ENCODE measurements at places on chromosomes 5 and 9. TPM values are rescaled to one million over a fixed set of nuclear protein-coding genes. Genes with fewer than 3 reads are reported as not detected.
A peak's percentile ranks its signal among the peaks of the same experiment; 100 is the strongest.

- H3K27me3 ChIP-seq: no peaks in the 10 kb centered on the region
- no peak overlapping the region for H3K27ac ChIP-seq
- H3K4me3 ChIP-seq: no peak overlapping the region
- DNase-seq: no peak
These were observed 99.1 kb downstream of the BNC2 start for GRCh38 chr9:16771356-16771755.

DNA sequence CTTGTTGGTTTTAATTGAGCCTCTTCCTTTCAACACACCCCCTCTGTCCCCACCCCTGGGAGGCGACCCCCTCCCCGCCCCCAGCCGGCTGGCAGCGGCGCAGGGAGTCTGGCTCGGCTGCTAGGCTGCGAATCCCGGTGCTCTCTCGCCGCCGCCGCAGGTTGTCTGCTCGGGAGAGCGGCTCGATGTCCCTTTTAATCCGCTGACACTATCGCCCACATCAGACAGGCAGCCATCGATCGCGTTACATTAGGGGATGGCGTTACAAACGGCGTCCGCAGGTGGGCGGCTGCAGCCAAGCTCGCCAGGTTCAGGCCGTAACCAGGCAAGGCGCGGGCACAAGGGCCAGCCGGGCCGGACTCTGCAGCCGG lies 1.3 kb downstream of the NR2F1-AS1 start:
- H3K36me3 ChIP-seq: no peaks in the 10 kb centered on the region
- 0 out of 2 replicates have a peak, but pooled peaks cover 1% of the 10 kb centered on the region for H3K27me3 ChIP-seq
- peak overlapping the region; percentile 55 for H3K4me3 ChIP-seq
- no peak for DNase-seq

DNA sequence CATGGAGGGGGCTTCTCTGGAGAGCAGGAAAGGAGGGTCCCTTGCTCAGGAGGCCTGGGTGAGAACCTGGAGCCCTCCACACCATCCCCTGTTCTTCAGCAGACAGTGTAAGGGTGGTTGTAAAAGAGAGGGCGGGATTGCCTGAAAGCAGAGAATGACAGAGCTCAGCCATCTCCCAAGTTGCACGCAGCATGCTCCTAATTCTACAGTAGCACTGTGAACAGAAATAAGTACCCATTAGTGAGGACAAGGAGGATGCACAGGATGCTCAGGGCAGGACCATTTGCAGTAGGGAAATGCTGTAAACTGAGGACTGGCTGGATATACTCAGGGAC lies 8.4 kb downstream of the CCDC69 start:
- H3K27ac ChIP-seq: peak overlapping the region; percentile 39
- H3K4me3 ChIP-seq: no peak overlapping the region
- DNase-seq: no peak
- H3K4me1 ChIP-seq: peaks cover 21% of the 10 kb centered on the region
- no peaks in the 10 kb centered on the region for H3K36me3 ChIP-seq
- no peaks in the 10 kb centered on the region for H3K27me3 ChIP-seq

DNA sequence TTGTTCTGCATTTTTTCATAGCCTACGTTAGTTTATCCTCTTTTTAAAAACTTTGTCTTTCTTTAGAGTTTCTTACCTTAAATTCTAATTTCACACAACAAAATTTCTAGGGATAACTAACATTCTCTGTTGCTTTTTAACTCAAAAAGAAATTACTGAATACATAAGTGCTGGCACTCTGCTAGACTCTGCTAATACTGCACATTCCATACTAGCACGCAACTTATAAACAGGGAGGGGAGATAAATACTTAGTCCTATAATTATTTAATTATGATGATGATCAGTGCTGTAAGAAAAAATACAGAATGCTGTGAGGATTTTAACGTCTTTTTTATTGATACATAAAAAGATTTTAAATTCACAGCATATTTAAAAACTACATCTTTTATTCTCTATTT lies 25.1 kb downstream of the RNF145 start:
- peaks cover 1% of the 10 kb centered on the region for H3K36me3 ChIP-seq
- no peaks in the 10 kb centered on the region for H3K27me3 ChIP-seq
- H3K4me1 ChIP-seq: peaks cover 21% of the 10 kb centered on the region
- no peak overlapping the region for H3K27ac ChIP-seq

- peaks cover 12% of the 10 kb centered on the region for H3K4me1 ChIP-seq
- no peaks in the 10 kb centered on the region for H3K36me3 ChIP-seq
- H3K27ac ChIP-seq: no peak overlapping the region
- no peak overlapping the region for H3K4me3 ChIP-seq
- no peaks in the 10 kb centered on the region for H3K27me3 ChIP-seq
These were observed 3.6 kb downstream of the CACFD1 start for GRCh38 chr9:133463234-133463863.

GRCh38 chr5:43567967-43568366 lies 11.1 kb upstream of the PAIP1 start:
- H3K4me1 ChIP-seq: no peaks in the 10 kb centered on the region
- no peak overlapping the region for H3K27ac ChIP-seq
- H3K4me3 ChIP-seq: no peak overlapping the region
- H3K36me3 ChIP-seq: no peaks in the 10 kb centered on the region

DNA sequence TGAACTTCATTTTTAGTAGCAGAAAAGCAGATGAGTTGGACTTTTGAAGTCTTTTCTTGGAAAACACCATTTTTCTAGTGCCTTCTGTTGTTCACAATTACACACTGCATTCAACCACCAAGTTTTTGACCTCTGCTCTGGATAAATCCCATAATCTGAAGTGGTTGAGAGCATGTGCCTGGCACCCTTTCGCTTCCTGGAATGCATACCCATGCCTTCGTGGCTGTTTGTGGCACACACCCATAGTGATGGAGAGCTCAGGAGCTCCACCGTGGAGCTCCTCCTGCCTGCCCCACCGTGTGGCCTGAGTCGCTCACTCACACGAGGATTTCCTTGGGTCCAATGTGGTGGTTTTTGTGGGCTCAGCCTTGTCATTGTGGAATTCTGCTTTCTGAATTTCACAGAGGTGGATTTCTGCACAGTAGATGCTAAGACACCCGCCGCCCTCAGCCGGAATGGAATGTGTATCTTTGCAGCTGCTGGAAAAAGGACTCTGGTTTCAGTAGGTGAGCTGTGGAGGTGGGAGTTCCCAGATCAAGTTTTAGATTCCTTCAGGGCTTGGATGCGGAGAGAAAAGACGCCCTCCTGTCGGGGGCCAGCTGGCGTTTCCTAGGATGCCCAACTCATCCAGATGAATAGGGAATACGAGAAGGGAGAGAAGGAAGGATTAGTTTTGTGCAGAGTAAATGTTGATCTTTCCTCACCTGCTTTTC lies 500.4 kb downstream of the IRX1 start:
- H3K27ac ChIP-seq: no peak overlapping the region
- H3K36me3 ChIP-seq: no peaks in the 10 kb centered on the region
- no peaks in the 10 kb centered on the region for H3K27me3 ChIP-seq
- no peak overlapping the region for H3K4me3 ChIP-seq

DNA sequence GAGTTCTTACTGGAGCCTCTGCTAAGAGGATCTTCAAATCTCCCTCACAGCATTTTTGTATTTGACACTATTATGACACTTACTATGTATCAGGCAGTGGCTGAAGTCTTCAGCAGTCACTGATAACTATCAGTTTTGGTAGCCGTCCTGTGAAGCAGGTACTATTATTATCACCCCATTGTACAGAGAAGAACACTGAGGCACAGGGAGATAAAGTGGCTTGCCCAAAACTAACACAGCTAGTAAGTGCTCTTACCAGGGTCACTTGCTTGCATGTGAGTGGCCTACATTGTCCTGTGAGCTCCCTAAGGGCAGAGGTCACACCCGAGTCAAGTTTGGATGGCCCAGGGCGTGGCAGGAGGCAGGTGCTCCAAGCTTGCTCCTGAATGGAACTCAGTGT lies 16.8 kb downstream of the GABBR2 start:
- DNase-seq: no peak
- H3K36me3 ChIP-seq: no peaks in the 10 kb centered on the region
- H3K4me1 ChIP-seq: peaks cover 12% of the 10 kb centered on the region
- H3K4me3 ChIP-seq: no peak overlapping the region
- H3K27ac ChIP-seq: no peak overlapping the region
- H3K27me3 ChIP-seq: no peaks in the 10 kb centered on the region

DNA sequence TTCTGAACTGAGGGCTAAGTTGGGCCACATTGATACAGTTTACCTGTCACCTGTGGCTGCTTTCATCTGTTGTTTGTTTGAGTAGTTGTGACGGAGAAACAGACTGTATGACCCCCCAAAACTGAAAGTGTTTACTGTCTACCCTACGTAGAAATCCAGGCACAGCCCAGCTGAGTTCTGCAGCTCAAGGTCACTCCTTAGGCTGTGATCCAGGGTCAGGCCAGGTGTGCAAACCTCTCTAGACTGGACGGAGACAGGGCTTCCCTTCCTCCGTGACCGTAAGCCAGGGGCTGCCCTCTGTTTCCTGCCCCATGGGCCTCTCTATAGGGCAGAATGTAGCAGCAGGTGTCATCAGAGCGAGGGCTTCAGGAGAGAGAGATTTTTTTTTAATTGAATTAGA lies 207.9 kb upstream of the OTULINL start:
- no peak for DNase-seq
- no peak overlapping the region for H3K4me3 ChIP-seq
- H3K27ac ChIP-seq: no peak overlapping the region
- no peaks in the 10 kb centered on the region for H3K27me3 ChIP-seq

DNA sequence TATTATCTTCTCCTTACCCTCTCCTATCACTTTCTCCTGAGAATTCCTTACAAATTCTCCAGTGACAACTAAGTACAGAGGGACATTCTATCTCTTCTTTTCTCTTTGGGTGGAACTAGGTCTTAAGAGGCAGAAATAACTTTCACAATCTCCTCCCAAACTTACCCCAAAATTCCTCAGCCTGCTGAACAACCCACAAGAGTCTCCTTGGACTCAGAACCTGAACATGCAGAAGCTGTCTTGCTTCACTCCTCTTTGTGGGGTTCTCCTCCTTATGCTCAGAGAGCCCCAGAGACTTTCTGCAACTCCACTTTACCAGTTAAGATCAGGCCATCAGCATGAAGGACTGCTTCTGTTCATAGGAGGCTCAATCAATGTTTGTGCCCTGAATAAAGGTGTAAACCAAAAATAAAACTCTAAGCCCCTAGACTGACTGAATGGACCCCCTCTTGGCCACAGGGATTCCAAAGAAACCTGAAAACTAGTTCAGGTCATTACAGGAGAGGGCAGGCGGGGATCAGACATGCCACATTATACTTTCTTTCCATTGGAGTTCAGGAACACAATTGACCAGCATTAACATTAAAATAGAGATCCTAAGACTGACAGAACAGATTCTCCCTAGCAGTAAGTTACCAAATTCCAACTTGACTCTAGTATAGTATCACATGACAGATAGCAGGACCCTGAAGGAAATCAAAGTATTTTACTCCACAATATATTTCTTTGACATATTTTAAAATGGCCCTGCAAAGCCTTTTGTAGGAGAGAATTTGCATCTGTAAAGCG lies 179.7 kb upstream of the FBXL17 start:
- H3K36me3 ChIP-seq: no peaks in the 10 kb centered on the region
- DNase-seq: no peak
- no peaks in the 10 kb centered on the region for H3K27me3 ChIP-seq
- no peaks in the 10 kb centered on the region for H3K4me1 ChIP-seq

GRCh38 chr9:77892171-77892570 lies 139.4 kb downstream of the GNAQ start:
- H3K4me3 ChIP-seq: no peak overlapping the region
- no peaks in the 10 kb centered on the region for H3K27me3 ChIP-seq
- no peaks in the 10 kb centered on the region for H3K4me1 ChIP-seq

DNA sequence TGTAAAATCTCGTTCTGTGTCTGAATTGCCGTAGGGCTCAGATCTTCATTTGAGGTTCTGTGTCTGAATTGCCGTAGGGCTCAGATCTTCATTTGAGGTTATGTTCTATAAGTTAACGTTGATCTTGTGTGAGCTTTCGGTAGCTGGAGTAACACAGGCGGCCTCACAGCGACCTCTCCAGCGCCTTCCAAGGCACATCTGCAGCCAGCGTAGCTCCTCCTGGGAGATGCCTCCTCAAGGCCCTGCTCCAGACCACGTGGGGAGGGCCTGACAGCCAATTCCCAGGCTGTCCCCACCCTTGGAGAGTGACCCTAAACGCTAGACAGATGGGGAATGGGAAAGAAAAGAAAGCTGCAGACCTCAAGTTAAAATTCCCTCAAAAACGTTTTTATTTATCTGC lies 8.7 kb upstream of the AHRR start:
- no peaks in the 10 kb centered on the region for H3K27me3 ChIP-seq
- no peak overlapping the region for H3K27ac ChIP-seq
- H3K4me1 ChIP-seq: no peaks in the 10 kb centered on the region

GRCh38 chr9:98022447-98022846 lies 34.1 kb upstream of the NANS start:
- H3K4me3 ChIP-seq: no peak overlapping the region
- H3K36me3 ChIP-seq: no peaks in the 10 kb centered on the region
- no peak overlapping the region for H3K27ac ChIP-seq
- no peaks in the 10 kb centered on the region for H3K27me3 ChIP-seq
- no peaks in the 10 kb centered on the region for H3K4me1 ChIP-seq

DNA sequence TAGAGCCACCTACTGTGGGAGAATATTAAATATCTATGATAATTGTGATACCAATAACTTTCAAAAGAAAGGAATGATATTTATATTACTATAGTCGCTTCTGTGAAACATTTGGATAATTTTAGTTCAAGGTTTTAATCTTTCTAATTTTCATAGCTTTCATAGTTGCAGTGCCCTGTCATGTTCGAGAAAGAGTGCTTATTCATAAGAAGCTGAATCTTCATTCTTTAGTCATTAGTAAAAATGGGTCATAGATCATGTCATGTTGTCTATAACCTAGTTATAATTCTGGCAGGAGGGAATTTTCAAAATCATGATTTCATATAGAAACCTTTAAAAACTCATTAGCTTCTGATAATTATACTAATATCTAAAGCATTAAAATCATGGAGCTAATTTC lies 685.6 kb downstream of the CETN3 start:
- no peak overlapping the region for H3K4me3 ChIP-seq
- H3K4me1 ChIP-seq: no peaks in the 10 kb centered on the region
- no peak for DNase-seq
- H3K27me3 ChIP-seq: no peaks in the 10 kb centered on the region
- H3K36me3 ChIP-seq: no peaks in the 10 kb centered on the region

DNA sequence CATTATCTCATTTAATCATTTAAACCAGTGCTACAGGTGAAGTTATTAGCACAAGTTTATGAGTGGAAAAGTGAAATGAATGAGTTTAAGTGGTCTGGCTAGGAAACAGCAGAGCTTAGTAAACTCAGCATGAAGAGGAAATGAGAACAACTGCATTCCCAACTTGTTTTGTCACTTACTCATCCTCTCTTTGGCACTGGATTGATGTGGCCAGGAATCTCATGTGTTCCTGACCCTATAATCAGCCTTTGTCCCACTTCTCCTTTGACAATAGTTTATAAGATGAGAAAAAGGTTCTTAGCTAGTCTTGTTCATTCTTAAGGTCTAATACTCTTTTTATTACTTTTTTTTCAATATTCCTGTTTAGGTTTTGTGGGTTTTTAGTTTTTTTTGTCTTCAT lies 559.2 kb upstream of the TLE4 start:
- H3K36me3 ChIP-seq: no peaks in the 10 kb centered on the region
- H3K4me1 ChIP-seq: no peaks in the 10 kb centered on the region
- H3K27ac ChIP-seq: no peak overlapping the region

- DNase-seq: no peak
- H3K27ac ChIP-seq: no peak overlapping the region
- no peak overlapping the region for H3K4me3 ChIP-seq
- H3K36me3 ChIP-seq: no peaks in the 10 kb centered on the region
- H3K4me1 ChIP-seq: no peaks in the 10 kb centered on the region
These were observed 104.3 kb downstream of the PDE4D start for GRCh38 chr5:59789197-59789596.

The PCDHB8 gene
- total RNA-seq: not detected

The CCDC180 gene
- total RNA-seq: 5.9 TPM

The MAP1B gene
- total RNA-seq: 0.77 TPM

The SVEP1 gene
- 2.9 TPM for total RNA-seq

The TRPM6 gene
- total RNA-seq: 4.7 TPM

The C9orf152 gene
- total RNA-seq: 0.36 TPM

The SLCO6A1 gene
- total RNA-seq: not detected

The MYOT gene
- not detected for total RNA-seq

The PCDHB5 gene
- not detected for total RNA-seq

The RASA1 gene
- 24.4 TPM for total RNA-seq
